ENCODE measurements at places on chromosomes 5 and 9.

DNA sequence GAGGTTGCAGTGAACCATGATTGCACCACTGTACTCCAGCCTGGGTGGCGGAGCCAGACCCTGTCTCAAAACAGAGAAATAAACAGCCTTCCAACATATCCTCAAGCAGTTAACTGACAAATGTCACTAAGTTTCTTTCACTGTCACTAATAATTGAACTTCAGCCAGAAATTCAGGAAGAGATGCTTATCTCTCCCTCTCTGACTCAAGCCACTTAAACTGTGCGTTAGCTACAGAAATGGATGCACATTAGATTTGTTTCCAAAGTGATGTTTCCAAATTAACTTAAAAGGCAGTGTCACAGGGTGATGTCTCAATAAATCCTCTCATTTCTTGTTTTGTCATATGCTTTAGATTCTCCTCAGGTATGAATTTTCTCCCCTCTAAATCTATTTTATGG lies 164.9 kb downstream of the KDM4C start:
- DNase-seq: no peak
- H3K36me3 ChIP-seq: no peaks in the 10 kb centered on the region
- no peaks in the 10 kb centered on the region for H3K27me3 ChIP-seq
- H3K4me3 ChIP-seq: no peak overlapping the region
- 0 out of 2 replicates have a peak, but pooled peaks cover 3% of the 10 kb centered on the region for H3K4me1 ChIP-seq

DNA sequence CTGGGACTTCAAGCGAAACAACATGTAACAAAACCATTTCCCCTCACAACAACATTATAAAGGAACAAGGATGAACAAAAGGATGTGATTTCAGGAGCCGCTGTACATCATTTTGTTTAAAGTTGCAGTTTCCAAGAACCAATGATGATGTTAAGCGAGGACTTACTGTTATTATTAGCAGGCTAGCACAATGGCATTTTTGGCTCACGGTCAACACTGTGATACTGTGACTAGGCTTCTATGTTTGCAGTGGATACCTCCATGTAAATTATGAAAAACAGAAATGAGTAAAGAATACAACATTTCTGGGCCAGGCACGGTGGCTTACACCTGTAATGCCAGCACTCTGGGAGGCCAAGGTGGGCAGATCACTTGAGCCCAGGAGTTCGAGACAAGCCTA lies 113.0 kb downstream of the AUH start:
- peaks cover 8% of the 10 kb centered on the region for H3K4me1 ChIP-seq
- no peak for DNase-seq
- H3K4me3 ChIP-seq: no peak overlapping the region
- no peak overlapping the region for H3K27ac ChIP-seq

DNA sequence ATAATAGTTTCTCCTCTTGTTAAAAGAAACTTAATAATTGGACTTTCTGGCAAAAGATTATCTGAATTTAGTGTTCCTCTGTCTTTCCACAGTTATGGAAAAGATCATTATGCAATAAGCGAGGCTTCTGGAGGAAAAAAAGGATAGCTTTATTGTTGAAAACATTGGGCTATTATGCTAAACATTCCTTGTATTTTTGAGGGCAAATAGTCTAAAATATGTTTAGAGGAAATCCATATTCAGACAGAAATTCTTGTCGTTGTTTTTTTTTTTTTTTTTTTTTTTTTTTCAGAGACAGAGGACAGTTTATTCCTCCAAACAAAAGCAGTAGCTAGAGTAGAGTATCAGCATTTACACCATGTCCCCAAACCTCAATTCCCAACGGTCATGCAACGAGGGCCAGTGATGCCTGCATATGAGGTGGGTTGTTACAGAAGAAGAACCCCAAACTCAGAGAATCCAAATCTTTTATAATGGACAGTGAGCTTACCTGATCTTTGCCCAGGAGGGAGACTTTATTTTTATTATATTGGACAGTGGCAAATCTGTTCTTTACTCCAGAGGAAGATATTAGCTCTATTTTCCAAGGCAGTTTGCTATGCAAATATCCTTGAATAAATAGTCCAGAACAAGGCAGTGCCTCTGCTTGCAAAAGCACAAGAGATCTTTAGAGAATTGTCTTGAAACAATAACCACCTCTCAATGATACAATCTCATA lies 48.4 kb upstream of the CDK5RAP2 start:
- no peaks in the 10 kb centered on the region for H3K36me3 ChIP-seq
- no peak for DNase-seq
- H3K27me3 ChIP-seq: no peaks in the 10 kb centered on the region
- H3K4me3 ChIP-seq: no peak overlapping the region

GRCh38 chr5:40681363-40682153 lies 1.8 kb downstream of the PTGER4 start:
- no peaks in the 10 kb centered on the region for H3K36me3 ChIP-seq
- H3K27ac ChIP-seq: no peak overlapping the region
- DNase-seq: peak; percentile 63
- H3K4me1 ChIP-seq: peaks cover 35% of the 10 kb centered on the region

DNA sequence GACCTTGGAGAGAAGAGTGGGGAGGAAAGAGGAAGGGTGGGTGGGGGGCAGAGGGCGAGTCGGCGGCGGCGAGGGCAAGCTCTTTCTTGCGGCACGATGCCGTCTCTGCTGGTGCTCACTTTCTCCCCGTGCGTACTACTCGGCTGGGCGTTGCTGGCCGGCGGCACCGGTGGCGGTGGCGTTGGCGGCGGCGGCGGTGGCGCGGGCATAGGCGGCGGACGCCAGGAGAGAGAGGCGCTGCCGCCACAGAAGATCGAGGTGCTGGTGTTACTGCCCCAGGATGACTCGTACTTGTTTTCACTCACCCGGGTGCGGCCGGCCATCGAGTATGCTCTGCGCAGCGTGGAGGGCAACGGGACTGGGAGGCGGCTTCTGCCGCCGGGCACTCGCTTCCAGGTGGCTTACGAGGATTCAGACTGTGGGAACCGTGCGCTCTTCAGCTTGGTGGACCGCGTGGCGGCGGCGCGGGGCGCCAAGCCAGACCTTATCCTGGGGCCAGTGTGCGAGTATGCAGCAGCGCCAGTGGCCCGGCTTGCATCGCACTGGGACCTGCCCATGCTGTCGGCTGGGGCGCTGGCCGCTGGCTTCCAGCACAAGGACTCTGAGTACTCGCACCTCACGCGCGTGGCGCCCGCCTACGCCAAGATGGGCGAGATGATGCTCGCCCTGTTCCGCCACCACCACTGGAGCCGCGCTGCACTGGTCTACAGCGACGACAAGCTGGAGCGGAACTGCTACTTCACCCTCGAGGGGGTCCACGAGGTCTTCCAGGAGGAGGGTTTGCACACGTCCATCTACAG lies 760 bp downstream of the NPR3 start:
- H3K4me1 ChIP-seq: peaks cover 17% of the 10 kb centered on the region
- no peaks in the 10 kb centered on the region for H3K36me3 ChIP-seq
- H3K27me3 ChIP-seq: no peaks in the 10 kb centered on the region
- peak; percentile 85 for DNase-seq
- H3K27ac ChIP-seq: peak overlapping the region; percentile 86
- H3K4me3 ChIP-seq: peak overlapping the region; percentile 90

DNA sequence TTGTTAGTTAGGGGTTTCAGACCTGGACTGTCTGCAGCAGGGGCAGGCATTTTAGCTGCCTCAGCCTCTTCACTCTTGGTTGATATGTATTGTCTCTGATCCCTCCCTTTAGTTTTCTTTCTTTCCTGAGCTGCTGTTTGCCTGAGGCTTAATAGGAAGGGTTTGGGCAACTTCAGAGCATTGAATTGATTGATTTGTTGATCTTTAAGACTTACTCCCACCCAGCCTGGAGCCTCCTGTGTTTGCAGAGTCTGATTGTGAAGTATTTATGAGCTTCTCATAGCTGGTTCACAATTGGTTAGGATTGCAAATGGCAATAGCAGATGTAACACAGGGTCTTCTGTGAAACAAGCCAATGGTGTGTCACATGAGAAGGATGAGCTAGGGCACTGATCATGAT lies 671.8 kb upstream of the SEMA6A start:
- no peak overlapping the region for H3K4me3 ChIP-seq
- H3K27ac ChIP-seq: no peak overlapping the region
- no peaks in the 10 kb centered on the region for H3K36me3 ChIP-seq
- H3K27me3 ChIP-seq: no peaks in the 10 kb centered on the region
- no peak for DNase-seq

- DNase-seq: no peak
- peaks cover 8% of the 10 kb centered on the region for H3K4me1 ChIP-seq
- H3K4me3 ChIP-seq: no peak overlapping the region
- no peaks in the 10 kb centered on the region for H3K36me3 ChIP-seq
Observed at GRCh38 chr5:93497096-93497495, 83.9 kb downstream of the NR2F1-AS1 start.

DNA sequence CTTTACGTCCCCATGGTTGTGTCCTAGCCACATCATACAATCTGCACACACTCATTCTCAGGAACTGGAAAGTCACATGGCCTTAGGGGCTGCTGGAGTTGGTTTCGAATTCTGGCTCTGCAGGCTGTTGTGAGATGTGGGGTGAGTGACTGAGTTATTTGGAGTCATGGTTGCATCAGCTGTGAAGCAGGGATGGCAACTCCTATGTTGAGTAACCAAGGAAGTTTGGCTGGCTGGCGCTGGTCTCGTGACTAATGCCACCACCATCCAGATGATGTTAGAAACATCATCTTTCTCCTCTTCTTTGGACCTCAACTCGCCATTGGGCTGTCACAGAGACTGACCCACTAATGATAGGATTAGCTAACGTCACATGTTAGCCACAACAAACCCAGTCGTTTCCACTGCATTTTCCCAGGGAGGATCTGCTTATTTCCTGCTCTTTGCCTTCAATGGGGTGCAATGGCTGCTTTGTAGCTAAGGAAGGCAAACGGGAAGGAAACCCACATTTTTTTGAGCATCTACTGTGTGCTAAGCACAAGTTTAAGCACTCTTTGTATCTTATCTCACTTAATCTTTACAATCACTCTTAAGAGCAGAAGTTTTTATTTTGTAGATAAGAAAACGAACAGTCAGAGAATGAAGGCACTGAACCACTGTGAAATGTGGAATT lies 78.1 kb upstream of the UBTD2 start:
- peaks cover 16% of the 10 kb centered on the region for H3K36me3 ChIP-seq
- H3K4me1 ChIP-seq: peaks cover 17% of the 10 kb centered on the region
- H3K27ac ChIP-seq: peak overlapping the region; percentile 99

- no peak overlapping the region for H3K4me3 ChIP-seq
- peak; percentile 37 for DNase-seq
- H3K27me3 ChIP-seq: no peaks in the 10 kb centered on the region
- H3K27ac ChIP-seq: peak overlapping the region; percentile 13
Observed at GRCh38 chr9:107249131-107249533, 33.9 kb upstream of the RAD23B start.

GRCh38 chr9:135526730-135527571 lies 5.7 kb downstream of the LCN1 start:
- no peak overlapping the region for H3K27ac ChIP-seq
- H3K36me3 ChIP-seq: no peaks in the 10 kb centered on the region
- no peak overlapping the region for H3K4me3 ChIP-seq
- H3K4me1 ChIP-seq: no peaks in the 10 kb centered on the region
- peaks cover 4% of the 10 kb centered on the region for H3K27me3 ChIP-seq

- no peak overlapping the region for H3K27ac ChIP-seq
- peaks cover 5% of the 10 kb centered on the region for H3K27me3 ChIP-seq
- no peaks in the 10 kb centered on the region for H3K4me1 ChIP-seq
- H3K36me3 ChIP-seq: no peaks in the 10 kb centered on the region
- DNase-seq: no peak
- H3K4me3 ChIP-seq: no peak overlapping the region
Observed at GRCh38 chr5:146359836-146360235, 21.2 kb downstream of the POU4F3 start.

GRCh38 chr9:15103290-15103689 lies 193.1 kb upstream of the FREM1 start:
- H3K27ac ChIP-seq: no peak overlapping the region
- H3K4me1 ChIP-seq: no peaks in the 10 kb centered on the region
- no peak for DNase-seq
- H3K36me3 ChIP-seq: no peaks in the 10 kb centered on the region
- H3K27me3 ChIP-seq: peaks cover 6% of the 10 kb centered on the region
- no peak overlapping the region for H3K4me3 ChIP-seq

DNA sequence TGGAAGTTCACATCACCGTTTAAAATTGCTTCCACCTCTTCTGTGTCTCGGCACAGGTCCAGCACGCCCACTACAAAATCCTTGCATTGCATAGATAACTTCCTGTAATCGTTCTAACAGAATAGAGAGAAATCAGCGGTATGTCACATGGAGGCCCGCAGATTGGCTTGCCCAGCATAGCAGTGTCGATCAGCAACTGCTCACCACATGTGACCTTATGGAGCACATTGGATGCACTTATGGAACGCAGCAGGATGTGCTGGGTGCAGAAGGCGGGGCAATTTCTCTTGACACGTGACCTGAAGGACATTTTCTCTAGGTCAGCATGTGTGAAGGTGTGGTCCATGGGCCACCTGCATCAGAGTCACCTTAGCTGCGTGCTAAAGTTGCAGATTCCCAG lies 49.7 kb downstream of the TRPC7 start:
- no peak overlapping the region for H3K27ac ChIP-seq
- no peak for DNase-seq
- no peaks in the 10 kb centered on the region for H3K27me3 ChIP-seq
- H3K4me3 ChIP-seq: no peak overlapping the region

DNA sequence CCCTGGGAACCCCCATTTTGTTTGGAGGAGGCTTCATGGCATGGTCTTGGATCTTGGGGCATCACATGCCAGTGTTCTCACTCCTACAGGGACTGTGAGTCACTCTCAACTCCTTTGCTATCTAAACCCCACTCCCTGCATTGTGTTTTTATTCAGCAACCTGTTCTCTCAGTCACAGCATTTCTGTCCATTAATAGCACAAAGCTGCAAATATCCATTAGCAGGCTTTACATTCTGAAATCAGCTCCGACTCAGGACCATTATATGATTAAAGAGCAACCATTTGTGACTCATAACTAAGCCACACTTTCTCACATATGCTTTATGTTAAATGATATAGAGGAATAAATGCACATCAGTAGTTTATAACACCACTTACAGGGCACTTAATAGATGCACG lies 462.1 kb upstream of the BRINP1 start:
- DNase-seq: no peak
- H3K36me3 ChIP-seq: no peaks in the 10 kb centered on the region
- H3K27ac ChIP-seq: no peak overlapping the region
- no peaks in the 10 kb centered on the region for H3K4me1 ChIP-seq

- no peaks in the 10 kb centered on the region for H3K36me3 ChIP-seq
- no peak overlapping the region for H3K4me3 ChIP-seq
- H3K27me3 ChIP-seq: peaks cover 42% of the 10 kb centered on the region
- H3K4me1 ChIP-seq: no peaks in the 10 kb centered on the region
- H3K27ac ChIP-seq: no peak overlapping the region
Observed at GRCh38 chr5:176132471-176133288, 105.5 kb upstream of the SIMC1 start.

GRCh38 chr9:93721417-93721965 lies 145.1 kb downstream of the PHF2 start:
- no peak overlapping the region for H3K27ac ChIP-seq
- DNase-seq: no peak

- H3K4me3 ChIP-seq: no peak overlapping the region
- no peak overlapping the region for H3K27ac ChIP-seq
- H3K36me3 ChIP-seq: no peaks in the 10 kb centered on the region
Observed at GRCh38 chr5:159786901-159787691, 129.2 kb upstream of the ADRA1B start.

- H3K27ac ChIP-seq: no peak overlapping the region
- DNase-seq: peak; percentile 41
- H3K4me3 ChIP-seq: no peak overlapping the region
- no peaks in the 10 kb centered on the region for H3K36me3 ChIP-seq
- H3K4me1 ChIP-seq: peaks cover 13% of the 10 kb centered on the region
Observed at GRCh38 chr9:27248702-27249101, 48.2 kb downstream of the EQTN start.

- H3K27me3 ChIP-seq: no peaks in the 10 kb centered on the region
- H3K27ac ChIP-seq: peak overlapping the region; percentile 54
- no peak overlapping the region for H3K4me3 ChIP-seq
- peaks cover 34% of the 10 kb centered on the region for H3K4me1 ChIP-seq
- peak; percentile 76 for DNase-seq
- H3K36me3 ChIP-seq: peaks cover 40% of the 10 kb centered on the region
Observed at GRCh38 chr5:151805414-151806223, 33.9 kb downstream of the G3BP1 start.

All from GM23248 (cell line).